ENCODE measurements at places on chromosomes 1 and 21.

DNA sequence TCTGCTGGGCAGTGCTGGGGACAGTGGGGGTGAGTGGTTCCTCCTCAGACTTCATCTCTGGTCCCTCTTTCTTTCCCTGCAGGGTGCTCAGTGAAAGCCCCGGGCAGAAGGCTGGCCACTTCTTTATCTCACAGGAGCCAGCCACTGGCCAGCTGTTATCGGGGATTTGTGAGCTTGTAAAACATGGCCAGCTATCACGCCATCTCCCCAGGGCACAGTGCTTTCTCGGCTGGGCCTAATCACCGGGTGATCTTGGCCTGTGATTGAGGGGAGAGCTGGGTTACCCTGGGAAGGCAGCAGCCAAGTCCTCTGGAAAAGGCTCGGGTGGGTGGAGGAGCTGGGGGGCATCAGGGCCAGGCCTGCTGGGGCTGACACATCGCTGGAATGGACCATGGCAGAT, 83.0 kb downstream of the IGSF21 start:
- no peak for DNase-seq

GRCh38 chr1:41859686-41860085, 59.0 kb downstream of the HIVEP3 start:
- no peak for DNase-seq

DNA sequence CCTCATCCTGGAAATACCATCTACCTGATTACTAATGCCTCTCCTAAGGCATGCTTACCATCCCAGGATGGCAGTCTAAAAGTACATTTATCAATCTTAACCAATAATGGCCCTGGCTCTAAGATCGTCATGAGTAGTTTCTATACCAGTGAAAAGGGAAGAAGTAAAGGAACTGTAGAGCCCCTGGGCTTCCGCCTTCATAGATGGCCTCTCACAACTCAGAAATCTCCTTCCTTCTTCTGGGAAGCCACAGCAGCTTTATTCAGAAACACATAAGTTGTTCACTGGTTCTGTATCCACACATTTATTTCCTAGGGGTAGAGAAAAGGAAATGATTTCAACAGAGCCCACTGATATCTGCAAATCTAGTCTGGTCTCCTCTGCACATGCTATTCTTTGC, 41.0 kb upstream of the CD5L start:
- no peak for DNase-seq

- DNase-seq: no peak
Measured at GRCh38 chr21:30251781-30252180, 31.0 kb downstream of the KRTAP24-1 start.

- no peak for DNase-seq
Measured at GRCh38 chr1:241615043-241615974, 24.9 kb downstream of the CHML start.

- no peak for DNase-seq
Measured at GRCh38 chr1:27940297-27940696, 5.5 kb downstream of the SMPDL3B start.

- DNase-seq: no peak
Measured at GRCh38 chr1:160708801-160709200, 2.8 kb downstream of the CD48 start.

- DNase-seq: no peak
Measured at GRCh38 chr1:214058076-214058475, 70.3 kb downstream of the PROX1 start.
